Left renal pelvis (tissue), 4 donors: ENCODE measurements at places on chromosomes 6 and 20. TPM values are rescaled to one million over a fixed set of nuclear protein-coding genes. Genes with fewer than 3 reads are reported as not detected.

The NR2E1 gene
- polyA plus RNA-seq = 0.05 TPM

DNA sequence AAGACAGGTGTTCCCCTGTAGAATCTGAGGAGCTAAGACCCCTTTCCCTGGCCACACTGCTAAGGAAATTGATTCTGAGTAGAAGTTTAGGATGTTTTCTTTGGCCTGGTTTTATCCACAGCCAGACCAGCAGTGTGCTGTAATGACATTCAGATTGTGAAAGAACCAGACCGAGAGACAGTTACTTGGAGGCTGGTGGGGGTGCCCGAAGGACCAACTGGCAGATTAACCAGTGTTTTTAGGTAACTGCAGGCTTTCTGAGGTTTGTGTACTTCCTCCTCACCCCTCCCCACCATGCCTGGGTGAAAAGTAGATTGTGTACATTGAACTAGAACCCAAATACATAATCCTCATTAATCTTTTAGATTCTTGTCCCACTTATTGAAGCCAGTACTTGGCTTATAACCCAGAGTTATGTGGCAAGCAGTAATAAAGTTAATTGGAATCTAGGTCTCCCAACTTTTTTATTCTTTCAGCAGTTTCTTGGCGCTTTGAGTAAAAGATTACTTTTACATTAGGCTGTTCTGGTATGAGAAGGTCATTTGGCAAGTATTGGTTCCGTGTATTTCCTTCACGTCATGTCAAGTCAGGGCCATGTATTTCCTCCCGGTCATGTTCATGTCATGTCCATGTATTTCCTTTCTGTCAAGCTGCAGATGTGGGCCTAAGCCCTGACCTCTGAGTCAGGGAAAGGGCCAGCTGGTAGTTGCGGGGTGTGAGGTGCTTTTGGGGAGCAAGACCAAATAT lies 93.7 kb downstream of the TCP11 start:
- no peak for DNase-seq

DNA sequence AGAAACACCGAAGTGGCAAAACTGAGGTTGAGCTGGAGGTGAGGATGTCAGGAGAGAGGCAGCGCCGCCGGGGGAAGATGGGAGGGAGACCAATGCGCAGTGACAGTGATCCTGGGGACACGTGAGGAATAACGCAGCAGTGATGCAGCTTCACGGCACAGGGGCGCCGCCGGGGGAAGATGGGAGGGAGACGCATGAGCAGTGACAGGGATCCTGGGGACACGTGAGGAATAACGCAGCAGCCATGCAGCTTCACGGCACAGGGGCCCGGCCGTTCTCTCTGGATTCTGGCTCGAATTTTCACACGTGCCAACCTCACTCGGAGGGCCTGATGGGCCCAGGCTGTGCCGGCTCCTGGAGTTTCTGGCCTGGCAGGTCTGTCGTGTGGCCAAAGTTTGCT lies 94.7 kb downstream of the SMOC2 start:
- no peak for DNase-seq

- no peak for DNase-seq
Measured at GRCh38 chr6:37946057-37946456, 126.5 kb downstream of the ZFAND3 start.

The ENPP3 gene
- polyA plus RNA-seq = 9.2 TPM

DNA sequence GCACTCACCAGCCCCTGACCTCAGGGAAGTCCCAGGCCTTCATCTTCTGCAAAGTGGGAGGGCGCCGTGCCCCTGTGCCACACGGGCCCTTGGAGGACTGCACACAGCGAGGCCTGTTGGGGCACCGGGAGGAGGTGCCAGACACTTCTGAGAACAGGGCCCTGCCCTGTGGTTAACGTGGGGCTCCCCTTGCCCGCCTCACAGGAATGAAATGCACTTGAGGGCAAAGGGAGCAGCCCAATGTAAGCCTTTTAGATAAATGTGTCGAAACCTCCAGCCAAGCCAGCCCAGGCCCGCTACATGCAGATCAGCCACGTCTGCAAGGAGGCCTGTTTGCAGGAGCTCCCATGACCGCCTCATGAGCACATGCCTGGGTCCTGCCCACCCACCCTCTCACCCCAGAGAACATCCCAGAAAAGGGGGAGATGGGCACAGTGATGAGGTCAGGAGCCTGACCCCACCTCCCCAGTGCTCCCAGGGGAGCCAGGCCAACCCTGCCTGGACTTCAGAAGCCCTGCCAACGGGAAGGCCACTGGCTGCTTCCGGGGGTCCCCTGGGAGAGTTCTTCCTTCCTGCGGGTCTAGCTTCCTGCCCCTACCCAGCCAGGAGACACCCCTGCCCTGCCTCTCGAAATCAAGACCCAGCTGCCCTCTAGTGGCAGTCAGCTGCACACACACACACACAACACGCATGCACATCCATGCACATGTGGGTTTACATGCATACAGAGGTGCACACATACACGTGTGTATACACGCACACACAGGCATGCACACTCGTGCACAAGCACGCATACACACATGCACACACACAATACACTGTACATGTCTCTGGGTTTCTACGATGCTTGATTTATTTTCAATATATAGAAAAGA lies 178.7 kb downstream of the TAF4 start:
- no peak for DNase-seq

DNA sequence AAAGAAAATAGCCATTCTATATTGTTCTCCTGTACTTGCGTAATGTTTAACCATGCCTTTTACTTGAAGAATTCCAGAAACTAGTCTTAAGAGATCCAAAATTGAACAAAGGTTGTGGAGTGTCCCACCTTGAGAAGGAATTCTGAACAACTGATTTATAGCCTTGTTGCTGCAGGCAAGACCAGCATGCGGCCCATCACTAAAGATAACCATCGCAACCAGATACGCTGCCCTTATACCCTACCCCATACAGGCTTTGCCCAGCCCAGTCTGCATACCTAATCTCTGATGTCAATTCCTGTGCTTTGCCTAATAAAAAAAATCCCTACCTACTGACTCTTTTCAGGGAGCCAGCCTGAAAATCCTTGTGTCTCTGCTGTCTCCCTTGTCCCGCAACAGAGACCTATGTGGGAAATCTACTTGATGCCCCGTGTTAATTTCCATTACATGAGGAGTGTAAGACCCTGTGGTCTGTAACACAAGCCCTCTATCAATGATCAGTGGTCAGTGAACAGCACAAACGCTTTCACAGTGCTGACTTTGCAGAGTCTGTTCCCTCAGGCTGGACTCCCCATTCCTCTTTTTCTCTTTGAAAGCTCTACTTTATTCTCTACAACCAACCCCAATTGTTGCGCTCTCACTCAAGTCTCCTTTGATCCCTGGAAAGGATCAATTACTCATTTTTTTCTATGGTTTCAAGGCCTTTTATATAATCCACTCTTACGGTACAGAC lies 125.7 kb upstream of the BTBD3 start:
- no peak for DNase-seq

- no peak for DNase-seq
Measured at GRCh38 chr20:50601511-50602431, 89.6 kb downstream of the RIPOR3 start.

GRCh38 chr20:4017051-4017712 lies 1.8 kb upstream of the RNF24 start:
- no peak for DNase-seq

DNA sequence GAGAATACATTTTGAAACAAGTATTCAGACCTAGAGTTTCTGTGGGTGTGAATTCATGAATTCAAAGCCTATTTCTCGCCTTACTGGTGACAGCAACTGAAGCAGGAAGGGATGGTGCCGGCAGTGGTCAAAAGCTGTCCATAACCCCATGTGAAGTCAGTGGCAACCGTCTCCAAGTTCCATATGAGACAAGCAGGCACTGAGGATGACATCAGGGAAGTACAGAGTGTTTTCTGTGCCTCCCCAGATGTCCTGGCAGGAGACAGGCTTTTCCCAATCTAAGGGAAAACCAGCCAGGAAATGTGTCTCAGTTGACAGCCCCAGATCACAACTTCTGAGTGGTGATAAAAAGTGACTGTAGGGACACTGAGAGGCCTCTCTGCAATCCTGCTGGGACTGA lies 66.6 kb downstream of the HIVEP2 start:
- no peak for DNase-seq

GRCh38 chr20:33940666-33941065 lies 53.0 kb upstream of the RALY start:
- DNase-seq = no peak

DNA sequence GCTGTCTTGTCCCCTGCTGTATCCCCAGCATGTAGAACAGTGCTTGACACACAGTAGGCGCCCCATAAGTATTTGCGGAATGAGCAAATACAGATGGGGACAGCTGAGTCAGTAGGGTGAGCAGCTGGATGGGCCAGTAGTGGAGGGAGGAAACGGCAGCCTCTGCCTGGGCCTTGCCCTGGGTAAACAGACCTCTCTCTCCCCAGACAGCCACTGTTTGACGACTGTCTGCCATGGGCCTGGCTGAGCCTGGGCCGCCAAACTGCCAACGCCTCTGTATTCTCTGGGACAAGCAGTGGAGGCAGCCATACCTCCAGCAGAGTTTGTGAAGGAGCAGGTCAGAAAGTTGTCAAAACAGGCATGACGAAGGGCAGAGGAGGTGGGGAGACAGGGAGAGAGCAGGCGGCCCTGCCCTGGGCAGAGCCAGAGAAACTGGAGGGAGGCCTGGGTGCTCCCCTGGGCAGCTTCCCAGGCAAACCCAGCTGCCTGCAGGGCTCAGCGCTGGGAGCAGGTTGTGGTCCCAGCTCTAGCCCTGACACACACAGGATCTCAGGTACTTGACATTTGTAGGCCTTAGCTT lies 15.2 kb downstream of the HNF4A start:
- no peak for DNase-seq

DNA sequence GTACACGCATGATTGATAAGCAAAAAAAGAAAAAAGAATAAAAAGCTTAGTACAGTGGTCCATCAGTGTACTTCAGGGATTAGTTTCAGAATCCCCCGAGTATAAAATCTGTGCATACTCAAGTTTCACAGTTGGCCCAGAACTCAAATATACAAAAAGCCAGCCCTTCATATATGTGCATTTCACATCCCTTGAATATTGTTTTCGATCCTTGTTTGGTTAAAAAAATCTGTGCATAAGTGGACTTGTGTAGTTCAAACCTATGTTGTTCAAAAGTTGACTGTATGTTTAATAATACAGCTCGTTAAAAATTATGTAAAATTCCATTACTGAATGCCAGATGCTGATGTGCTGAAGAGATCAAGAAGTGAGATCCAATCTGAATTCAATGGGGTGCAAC lies 54.2 kb downstream of the LHFPL5 start:
- no peak for DNase-seq

DNA sequence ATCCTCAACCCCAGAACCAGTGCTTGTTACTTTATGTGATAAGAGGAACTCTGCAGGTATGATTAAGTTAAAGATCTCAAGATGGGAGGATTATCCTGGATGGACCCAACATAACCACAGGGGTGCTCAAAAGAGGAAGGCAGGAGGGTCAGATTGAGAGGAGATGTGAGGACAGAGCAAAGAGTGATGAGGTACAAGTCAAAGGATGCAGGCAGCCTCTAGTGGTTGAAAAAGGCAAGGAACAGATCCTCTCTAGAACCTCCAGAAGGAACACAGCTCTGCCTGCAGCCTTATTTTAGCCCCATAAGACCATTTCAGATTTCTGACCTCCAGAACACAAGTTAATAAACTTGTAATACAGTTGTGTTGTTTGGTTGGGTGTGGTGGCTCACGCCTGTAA lies 41.2 kb downstream of the PDSS2 start:
- DNase-seq = no peak

The ADGB gene
- polyA plus RNA-seq = 0.26 TPM

The LY6G6F gene
- 0.30 TPM for polyA plus RNA-seq

The FITM2 gene
- polyA plus RNA-seq = 8.1 TPM

- DNase-seq = no peak
Measured at GRCh38 chr6:154484942-154485341, 25.5 kb downstream of the CNKSR3 start.

DNA sequence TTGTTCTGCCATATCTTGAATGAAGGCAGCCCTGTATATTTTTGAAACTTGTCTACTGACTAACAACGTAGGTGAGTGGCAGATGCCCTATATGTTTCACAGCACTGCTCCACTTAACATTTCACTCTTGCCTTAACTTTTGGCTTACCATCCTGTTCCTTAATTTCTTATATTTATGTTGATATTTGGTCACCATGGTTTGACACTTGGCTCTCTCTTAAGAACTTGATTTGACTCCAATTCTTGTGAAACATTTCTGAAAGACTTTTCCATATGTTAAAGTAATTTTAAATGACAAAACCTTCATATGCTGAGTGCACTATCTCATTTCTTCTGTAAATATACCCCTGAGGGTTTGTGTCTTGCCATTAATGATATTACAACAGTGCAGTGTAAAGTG lies 434.3 kb upstream of the IMPG1 start:
- no peak for DNase-seq

DNA sequence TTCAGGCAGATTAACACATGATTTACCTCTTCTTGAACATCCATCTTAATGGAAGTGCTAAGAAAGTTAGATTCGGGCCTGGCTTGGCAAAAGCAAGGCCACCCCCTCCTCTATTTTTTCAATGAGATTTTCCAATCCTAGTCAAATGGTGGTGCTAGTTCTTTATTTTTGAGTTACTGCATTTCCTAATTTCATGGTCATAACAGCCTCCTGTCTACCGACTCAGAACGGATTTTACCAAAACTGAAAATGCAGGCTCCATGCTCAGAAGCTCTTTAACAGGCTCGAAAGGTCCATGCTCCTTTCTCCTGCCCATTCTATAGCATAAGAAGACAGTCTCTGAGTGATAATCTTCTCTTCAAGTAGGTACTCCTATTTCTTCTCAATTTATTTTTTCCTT lies 117.2 kb upstream of the ESR1 start:
- no peak for DNase-seq

DNA sequence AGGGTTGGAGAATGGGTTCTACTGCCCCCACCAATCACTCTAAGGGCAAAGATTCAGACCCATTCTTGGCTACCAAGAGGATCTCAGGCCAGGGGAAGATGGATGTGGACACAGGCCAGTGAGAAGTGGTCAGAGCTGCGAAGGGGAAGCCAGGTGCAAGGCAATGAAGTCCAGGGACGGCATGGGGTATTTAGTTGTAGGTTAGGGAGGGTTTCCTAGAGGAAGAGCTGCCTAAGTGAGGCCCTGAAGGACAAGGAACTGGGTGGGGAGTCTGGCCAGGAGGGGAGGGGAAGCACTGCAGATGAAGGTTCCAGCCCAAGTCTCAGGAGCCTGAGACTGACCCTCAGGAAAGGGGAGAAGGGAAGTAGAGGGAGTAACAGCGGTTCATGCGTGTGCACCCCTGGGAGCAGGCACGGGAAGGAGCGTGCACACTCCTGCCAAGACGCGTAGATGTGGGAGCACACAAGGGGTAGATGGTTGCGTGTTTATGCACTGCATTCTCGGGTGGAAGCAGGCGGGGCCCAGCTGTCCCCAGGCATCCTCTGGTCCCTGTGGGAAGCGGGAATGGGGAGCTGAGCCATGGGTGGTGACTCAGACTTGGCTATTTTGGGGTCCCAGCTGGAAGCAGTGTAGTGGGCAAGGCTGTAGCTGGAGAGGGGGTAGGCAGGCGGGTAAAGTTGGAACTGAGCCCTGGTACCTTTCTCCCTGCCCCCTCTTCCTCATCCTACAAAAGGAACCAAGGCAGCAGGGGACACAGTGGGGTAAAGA lies 3.3 kb downstream of the ACTL10 start:
- no peak for DNase-seq

The BNIP5 gene
- 0.13 TPM for polyA plus RNA-seq

- DNase-seq = no peak
Measured at GRCh38 chr20:64136004-64136710, 28.1 kb upstream of the MYT1 start.

- DNase-seq = no peak
Measured at GRCh38 chr6:45979311-45979710, 36.3 kb downstream of the CLIC5 start.
